ENCODE measurements at places on chromosomes 13 and 19. TPM values are rescaled to one million over a fixed set of nuclear protein-coding genes. Genes with fewer than 3 reads are reported as not detected.

The CBLC gene
- total RNA-seq, result not detected

The FCER2 gene
- not detected for total RNA-seq

The THSD1 gene
- total RNA-seq, result 12.2 TPM

The KIR2DL4 gene
- total RNA-seq, result not detected

The IL17D gene
- 12.6 TPM for total RNA-seq

The APLP1 gene
- 214 TPM for total RNA-seq

The CEACAM16 gene
- total RNA-seq, result not detected
